Ovary (tissue), 10 donors: ENCODE measurements at places on chromosomes 11 and 22.

GRCh38 chr11:62805961-62806441 is 761 bp upstream of the NXF1 start:
- DNase-seq, result no peak

DNA sequence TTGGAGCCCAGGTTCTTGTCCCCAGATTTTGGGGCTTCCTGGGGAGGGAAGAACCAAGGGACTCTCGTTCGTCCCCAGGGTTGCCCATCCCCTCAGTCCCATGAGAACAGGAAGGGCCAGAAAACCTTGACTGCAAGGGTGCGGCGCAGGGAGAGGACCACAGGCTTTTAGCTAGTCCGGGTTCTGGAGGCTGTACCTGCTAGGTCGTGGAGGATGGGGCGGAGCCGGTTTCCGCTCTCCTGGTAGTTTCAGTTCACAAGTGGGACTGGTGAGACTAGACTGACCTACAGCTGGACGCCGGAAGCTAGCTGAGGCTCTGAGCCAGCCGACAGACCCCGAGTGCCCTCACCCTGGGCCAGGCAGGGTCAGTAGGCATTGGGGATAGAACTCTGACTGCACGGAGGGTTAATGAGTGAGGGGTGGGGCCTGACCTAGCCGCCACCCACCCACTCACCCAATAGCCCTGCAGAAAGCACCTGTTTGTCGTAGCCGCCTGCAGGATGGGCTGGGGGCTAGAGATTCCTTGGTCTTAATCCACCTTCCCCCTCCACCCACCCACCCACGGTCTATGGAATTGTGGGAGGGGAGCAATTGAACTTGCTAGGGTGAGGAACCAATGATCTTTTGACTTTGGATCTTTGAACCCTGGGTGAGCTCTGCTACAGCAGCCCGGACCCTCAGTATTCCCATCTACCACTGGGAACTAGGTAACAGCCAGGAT is 1.5 kb downstream of the MAFF start:
- peak; percentile 71 for DNase-seq

DNA sequence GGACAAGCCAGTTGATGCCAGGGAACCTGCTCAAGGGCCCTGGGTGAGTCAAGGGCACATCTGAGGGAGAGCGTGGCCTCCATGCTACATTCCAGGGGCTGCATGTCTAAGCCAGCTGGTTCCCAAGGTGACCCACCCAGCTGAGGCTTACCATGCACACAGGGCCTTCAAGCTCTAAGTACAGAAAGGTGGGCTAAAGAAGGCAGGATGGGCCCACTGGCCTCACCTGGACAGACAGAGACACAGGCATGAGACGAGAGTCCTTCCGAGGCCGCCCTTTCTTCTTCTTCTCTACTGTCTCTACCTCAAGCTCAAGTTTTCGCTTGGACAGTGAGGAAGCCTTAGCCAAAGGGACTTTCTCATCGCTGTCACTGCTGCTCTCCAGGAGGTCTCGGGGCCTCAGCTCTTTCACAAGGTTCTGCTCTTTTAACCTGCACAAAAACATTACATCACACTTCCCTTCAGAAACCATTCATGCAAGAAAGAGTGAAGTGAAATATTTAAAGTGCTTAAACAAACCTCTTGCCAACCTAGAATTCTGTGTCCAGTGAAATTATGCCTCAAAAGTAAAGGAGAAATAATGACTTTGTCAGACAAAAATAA is 69.9 kb downstream of the HIRA start:
- DNase-seq, result no peak

- DNase-seq, result no peak
Measured at GRCh38 chr11:113189909-113190667, 124.3 kb upstream of the TTC12 start.

DNA sequence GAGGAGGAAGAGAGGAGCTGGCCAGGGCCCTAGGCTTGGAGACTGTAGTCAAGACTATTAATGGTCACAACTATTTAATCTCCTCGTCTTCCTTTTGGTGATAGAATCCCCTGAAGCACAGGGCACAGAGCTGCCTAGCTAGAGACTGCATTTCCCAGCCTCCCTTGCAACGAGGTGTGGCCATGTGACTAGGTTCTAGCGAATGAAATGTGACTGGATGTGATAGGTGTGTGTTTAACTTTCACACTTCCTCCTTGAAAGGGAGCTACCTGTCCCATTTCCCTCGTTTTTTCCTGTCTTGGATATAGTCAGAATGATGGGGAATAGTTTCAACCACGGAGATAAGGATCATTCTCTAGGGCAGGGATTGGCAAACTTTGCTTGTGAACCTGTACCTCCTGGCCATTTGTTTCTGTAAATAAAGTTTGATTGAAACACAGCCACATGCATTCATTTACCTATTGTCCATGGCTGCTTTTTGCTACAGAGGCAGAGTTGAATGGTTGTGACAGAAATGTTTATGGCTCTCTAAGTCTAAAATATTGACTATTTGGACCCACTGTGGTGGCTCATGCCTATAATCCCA is 313.5 kb downstream of the MIAT start:
- DNase-seq, result no peak

DNA sequence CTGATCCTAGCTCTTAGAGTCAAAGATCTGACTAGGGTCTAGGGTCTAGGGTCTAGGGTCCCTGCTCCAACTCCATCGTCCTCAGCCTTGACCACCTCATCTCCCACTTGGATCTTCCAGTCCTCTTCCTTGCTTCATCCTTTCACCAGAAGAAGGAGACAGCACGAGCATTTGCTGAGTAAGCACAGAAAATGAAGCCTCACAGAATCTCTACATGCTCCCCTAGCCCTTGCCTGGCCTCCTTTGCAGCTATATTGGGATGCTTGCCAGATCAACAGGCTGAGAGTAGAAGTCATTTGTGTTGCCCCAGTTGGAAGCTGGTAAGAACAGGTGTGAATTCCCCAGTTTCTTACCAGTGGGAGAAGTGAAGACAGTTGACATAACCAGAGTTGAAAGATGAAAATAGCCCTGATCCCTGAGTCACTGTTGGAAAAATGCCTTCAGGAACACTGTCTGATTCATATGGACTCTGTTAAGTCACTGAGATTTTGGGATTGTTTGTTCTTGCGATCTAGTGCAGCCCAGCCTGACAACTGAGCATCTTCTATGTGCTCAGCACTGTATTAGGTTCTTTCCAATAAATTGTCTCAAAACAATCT is 552.5 kb downstream of the INSC start:
- no peak for DNase-seq
